ENCODE measurements at places on chromosomes 5 and 9.

- no peak for DNase-seq
These were observed at the start of gene PANK3 for GRCh38 chr5:168578538-168579487. TSS of gene PANK3 (minus strand) at chr5:168579368. CDS start at chr5:168579283, 85 bp downstream.

GRCh38 chr5:97355775-97356174 is 172.7 kb upstream of the RIOK2 start:
- no peak for DNase-seq

GRCh38 chr9:137305060-137305797 is 3.2 kb upstream of the NRARP start:
- DNase-seq = peak; percentile 44

DNA sequence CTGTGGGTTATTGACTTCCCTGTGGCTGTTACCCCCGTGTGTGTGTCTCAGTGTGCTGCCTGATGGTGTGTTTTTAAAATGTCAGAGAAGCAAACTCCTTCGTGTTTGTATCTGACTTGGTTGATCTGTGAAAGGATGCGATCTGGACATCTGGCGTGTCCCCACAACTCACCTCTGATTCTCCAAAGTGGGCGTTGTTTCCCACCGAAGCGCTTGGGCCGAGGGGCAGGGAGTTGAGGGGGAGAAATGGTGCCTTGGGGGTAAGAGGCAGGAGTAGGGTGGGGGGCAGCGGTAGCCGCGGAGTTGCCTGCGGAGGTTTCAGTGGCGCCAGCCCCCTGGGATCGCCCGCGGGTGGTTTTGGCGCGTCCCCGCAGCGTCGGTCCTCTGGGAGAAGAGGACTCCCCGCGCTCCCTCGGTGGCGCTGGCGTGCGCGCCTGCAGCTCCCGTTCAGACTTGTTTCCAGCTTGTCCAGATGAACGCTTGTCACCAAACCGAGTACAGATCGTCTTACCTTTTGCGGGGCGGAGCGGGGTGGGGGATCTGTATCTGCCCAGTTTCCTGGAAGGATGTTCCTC is 1.1 kb downstream of the MAST4 start:
- DNase-seq = no peak

DNA sequence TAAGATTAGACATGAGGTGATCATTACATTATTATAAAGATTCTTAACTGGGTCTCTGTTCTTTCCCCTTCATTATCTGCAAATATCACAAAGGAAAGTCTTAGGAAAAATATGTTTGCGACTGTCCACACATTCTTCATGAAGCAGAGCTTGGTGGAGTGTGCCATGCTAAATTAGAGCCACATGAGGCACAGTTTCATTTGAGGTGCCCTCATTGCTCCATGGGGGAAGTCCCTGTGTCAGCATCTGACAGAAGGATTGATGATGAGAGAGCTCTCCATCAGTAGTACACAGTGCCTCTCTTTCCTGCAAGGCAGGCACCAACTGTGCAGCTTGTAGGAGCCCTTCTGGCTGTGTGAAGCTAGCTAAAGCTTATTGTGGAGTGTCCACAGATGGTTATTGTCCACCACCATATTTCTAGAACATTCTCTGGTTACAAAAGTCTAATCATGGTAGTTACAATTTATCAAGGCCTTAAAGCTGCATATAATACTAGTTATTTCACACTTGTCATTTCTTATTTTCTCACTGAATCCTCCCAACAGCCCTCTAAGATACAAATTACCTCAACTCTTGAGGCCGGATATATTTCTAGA is 63.9 kb downstream of the C9orf152 start:
- DNase-seq = no peak

- no peak for DNase-seq
These were observed 5.5 kb downstream of the B4GALT1 start for GRCh38 chr9:33161589-33162132.

DNA sequence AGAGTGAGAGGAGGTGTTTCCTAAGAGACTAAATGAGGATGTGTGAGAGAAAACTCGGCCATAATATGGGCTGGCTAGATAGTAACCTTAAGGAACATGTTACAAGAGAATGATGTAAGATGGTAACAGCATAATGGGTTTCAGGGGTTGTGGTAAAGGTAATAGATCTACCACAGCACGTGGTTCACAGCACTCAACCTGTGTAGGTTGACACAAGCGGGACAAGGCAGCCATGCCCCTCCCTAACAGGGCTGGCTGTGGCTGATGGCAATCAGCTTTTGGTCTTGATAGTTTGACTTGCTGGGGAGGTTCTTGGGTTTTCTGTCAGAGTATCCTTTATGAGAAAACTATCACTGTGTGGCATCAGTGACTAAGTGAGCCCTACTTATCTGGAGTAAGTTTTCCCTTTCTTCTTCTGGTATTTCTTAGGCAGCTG is 138.6 kb downstream of the TRIO start:
- no peak for DNase-seq

DNA sequence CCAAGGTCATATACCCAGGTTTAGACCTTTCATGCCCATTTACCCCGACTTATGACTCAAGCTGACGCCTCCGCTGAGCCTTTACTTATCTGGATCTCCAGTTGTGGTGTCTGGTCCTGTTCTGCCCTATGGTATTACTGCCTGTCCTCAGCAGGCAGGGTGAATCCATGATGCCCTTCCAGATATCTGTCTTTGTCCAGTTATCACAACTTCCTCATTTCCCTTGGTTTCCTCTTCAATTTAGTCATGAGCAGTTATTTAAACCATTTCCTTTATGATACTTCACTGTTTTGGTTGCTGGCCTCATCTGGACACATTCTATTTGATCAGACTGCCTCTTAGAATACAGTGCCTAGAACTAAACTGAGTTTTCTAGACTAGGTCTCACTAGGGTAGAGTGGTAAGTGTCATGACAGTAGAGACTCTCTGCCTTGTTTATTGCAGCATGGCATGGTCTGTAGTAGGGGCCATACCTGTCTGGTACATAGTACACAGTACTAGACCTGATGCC is 93.3 kb downstream of the MELK start:
- DNase-seq = no peak

DNA sequence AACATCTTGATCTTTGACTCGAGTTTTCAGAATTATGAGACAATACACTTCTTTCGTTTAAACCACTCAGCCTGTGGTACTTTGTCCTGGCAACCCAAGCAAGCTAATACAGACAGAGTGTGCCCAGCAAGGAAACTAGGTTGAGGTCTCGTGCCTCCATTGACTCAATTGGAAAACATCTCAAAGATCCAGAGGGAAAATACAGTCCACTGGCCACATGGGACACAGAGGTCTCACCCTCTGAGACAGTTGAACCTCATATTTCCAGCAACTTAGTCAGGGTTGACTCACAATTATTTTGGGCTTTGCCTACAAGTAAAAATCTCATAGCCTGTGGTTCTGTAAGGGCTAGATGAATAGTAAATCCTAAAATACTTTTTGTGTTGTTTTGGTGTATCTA is 631.5 kb downstream of the MTRR start:
- DNase-seq = no peak

DNA sequence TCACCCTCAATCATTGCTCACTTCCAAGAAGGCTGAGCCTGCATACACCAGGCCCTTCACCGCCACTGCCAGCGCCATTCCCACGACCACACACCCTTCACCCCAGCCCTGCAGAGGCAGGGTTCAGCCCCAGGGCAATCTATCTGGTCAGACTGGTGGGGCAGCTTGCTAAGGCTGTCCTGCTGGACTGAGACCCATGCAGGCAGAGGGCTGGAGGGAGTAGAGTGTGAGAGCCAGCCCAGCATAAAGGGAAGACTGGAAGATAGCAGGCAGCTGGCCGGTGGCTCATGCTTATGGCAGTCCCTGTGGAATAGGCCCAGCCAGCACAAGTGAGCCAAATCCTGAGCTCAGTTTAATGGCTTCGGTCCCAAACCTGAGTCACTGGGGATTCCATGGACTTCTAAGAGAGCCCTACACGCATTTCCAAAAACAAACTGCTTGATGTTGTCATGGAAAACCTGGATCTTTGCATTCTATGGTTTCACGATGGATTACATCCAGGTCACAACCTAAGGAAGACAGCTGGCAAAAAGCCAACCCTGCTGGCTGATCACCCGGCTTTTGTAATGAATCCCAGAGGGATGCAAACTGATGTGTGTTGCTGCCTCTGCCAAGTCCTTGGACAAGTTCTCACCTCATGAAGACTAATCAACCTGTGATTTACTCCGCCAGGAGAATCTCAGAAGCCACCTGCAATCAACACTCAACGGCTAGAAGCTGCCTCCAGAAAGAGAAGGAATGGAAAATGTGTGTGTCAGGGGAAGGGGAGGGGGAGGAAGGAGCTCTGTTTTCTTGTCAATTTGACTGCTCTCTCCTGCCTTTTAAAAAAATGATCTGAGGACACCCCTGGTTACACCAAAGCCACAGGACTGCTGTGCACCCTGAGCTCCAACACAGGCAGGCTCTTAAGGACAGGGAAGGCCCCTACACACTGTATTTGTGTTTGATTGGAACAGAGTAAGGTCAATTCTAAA is 143.6 kb downstream of the LHFPL2 start:
- no peak for DNase-seq

DNA sequence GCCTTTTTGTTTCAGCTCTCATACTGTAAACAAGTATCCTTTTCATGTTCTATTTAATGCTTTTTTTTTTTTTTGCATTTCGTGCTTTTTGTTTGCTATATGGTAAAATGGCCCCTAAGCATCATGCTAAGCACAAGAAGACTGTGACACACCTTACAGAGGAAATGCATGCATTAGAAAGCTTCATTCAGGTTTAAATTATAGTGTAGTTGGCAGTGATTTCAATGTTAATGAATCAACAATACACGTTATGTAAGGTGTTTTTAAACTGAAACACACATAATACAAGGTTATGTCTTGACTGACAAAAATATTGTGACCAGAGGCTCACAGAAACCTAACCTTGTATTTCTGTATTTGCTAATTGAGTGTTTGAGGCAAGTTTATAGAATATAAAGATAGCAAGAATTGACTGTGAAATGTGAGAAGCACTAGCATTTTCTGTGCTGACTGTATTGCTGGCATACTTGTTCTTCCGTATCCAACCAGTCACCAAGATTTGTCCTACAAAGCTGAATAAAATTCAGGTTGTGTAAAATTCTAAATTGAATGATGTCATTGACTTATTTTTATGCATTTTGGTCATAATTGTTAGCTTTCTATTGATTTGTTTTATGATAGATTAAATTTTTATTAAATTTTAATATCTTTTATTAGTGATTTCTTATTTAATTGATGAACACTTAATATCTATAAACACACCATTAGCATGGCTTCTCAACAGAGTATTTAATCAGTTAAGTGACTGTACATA is 4.1 kb downstream of the CFAP95 start:
- no peak for DNase-seq

DNA sequence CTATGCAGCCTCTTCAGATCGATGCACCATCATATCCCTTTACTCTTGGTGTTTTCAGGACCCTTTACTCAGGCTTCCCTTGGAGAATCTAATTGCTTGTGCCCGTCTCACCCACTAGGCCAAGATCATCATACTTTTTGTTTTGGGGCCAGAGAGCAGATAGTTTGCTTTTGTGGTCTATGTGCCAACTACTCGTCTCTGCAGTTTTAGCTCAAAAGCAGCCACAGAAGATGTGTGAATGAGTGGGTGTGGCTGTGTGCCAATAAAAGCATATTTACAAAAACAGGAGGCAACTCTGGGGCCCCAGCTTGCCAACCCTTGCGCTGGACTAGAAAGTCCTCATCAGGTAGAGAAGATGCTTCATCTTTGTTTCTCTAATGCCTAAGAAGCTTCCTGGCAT is 216.8 kb downstream of the SEMA5A start:
- DNase-seq = no peak

GRCh38 chr9:111036429-111036789 is 1.9 kb downstream of the LPAR1 start:
- no peak for DNase-seq

DNA sequence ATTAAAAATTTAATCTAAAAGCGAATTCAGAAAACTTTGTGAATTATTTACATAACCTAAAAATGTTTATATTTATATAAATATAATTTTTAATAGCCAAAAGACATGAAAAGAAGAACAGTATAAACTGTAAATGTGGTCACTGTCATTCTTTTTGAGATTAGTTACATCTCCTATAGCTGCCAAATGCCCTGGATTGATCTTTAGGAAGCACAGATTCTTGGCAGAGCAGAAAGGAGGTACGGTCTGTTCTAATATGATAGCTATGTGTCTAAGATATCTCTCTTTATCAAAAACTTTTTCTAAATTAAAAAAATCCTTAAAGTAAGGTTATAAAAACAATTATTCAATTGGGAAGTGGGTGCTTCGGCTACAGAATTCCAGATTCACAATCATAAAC is 151.0 kb downstream of the LPAR1 start:
- no peak for DNase-seq

DNA sequence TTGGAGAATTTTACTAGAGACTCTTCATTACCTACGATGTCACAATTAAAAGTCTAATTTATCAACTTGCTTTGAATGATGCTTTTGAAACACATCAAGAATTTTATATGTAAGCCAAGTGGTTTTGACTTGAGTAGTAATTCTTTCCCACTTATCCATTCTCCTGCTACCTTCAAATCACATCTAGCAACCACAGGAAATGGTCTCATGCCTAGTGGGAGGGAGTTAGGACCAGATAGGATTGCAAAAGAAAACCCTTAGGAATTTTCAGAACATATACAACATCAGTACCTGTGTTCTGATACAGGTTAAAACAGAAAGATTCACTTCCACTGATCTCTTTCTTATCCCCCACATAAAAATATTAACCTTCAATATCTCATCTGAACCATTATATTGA is 260.4 kb downstream of the CWC27 start:
- no peak for DNase-seq

GRCh38 chr9:130448035-130448624 is 3.4 kb downstream of the ASS1 start:
- no peak for DNase-seq

- peak; percentile 98 for DNase-seq
These were observed at the start of gene EEIG1 for GRCh38 chr9:127980706-127981558. TSS of gene EEIG1 (minus strand) at chr9:127980989. CDS start at chr9:127980137, 852 bp downstream.

DNA sequence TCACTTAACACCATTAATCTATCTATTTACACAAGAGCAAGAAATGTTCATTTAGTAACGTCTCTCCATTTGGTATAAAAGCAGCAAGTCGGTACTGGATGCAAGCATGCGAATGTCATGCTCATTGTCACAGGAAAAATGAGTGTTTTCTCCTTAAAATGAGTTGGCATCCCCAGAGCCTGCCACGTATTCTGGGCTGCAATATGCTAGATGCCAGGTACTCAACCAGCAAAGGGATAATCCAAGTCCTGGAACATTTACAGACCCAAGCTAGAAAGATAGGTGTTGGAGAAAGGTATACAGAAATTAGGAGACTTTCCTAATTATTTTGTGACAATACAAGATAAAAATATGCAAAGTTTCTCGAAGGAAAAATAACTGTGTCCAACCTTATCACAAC is 217.5 kb downstream of the EBF1 start:
- DNase-seq = no peak

DNA sequence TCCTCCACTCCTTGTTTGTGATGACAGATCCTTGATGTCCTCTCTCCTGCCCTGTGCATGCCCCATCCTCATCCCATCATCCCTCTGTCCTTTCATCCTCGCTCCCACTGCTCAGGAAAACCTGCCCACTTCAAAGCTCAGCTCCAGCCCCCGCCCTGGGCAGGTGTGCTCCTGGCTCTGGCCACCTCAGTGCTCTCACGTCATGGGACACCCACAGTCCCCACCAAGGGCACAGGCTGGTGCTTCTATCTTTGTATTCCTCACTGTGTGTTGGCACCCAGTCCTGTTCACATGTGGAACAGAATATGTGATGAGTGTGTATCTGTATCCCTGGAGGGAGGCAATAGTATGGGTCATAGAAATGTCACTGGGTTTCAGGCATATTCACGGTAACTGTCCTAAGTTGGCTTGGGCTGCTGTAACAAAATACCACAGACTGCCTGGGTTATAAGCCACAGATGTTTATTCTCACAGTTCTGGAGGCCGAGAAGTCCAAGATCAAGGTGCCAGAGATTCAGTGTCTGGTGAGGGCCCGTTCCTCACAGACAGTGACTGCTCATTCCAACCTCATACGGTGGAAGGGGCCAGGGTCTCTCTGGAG is 13.5 kb downstream of the GFPT2 start:
- DNase-seq = no peak

Data from activated T-helper 1 cell treated with Interleukin-2 at 50 U/mL for 16 hours (primary cell).